ENCODE measurements at places on chromosomes 3 and 15. TPM values are rescaled to one million over a fixed set of nuclear protein-coding genes. Genes with fewer than 3 reads are reported as not detected.

DNA sequence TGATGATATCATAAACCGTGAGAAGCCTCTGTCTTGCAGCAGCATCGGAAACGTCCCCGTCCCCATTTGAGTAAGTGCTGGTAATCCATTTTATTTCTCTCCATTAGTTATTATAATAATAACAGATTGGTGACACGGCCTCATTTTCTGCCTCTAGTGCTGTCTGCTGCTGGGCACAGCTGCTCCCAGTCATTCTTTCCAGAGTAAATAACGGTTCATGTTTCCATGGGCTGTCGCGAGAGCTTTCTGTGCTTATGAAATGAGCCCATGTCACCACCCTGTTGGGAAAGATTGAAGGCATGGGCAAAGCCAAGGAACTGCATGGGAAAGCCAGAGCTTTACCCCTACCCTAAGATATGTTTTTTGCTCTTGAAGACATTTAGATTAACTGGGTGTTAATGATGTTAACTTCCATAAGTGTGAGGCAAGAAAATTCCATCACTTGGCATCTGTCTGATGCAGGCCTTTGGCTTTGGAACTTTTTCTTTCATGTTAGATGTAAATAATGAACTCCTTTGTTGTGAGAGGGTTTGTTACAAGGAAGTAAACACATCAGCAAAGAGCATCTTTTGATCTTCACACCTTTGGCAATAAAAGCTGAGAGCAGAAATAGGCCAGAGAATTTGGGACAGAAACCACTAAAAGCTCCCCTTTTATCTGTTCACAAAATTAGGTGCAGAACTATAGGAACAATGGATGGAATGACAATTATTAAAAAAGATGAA is 141.8 kb downstream of the FILIP1L start:
- DNase-seq: no peak

Gene SLC28A2
- not detected for total RNA-seq

Gene IGF1R
- total RNA-seq: 30.7 TPM

Gene VGLL3
- total RNA-seq: 87.2 TPM

- DNase-seq: no peak
Observed at GRCh38 chr3:152333928-152334327, 65.2 kb downstream of the MBNL1 start.

Gene NRG4
- not detected for total RNA-seq
